PC-9 (cell line): ENCODE measurements at places on chromosomes 4 and X. TPM values are rescaled to one million over a fixed set of nuclear protein-coding genes. Genes with fewer than 3 reads are reported as not detected.

DNA sequence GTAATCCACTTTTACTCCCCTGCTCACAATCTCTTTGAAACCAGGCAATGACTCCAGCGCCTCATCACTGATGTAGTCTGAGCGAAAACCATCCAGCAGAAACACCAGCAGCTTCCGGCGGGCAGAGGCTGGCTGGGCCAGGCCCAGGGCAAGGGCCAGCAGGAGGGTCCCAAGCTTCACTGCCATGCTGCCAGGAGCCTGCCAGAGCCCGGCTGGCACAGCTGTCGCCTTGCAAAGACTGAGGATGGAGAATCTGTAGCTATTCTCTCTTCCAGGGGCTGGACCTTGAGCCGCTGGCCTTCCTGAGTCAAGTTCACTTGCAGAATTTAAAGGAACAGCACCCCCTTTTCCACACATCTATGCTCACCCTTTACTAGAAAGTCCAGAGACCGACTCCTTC lies at the start of gene ENPP6:
TSS of gene ENPP6 (minus strand) at position 240 of the 400 bp plus-strand sequence. CDS start at position 186, 54 bp downstream.
- no peak for DNase-seq

DNA sequence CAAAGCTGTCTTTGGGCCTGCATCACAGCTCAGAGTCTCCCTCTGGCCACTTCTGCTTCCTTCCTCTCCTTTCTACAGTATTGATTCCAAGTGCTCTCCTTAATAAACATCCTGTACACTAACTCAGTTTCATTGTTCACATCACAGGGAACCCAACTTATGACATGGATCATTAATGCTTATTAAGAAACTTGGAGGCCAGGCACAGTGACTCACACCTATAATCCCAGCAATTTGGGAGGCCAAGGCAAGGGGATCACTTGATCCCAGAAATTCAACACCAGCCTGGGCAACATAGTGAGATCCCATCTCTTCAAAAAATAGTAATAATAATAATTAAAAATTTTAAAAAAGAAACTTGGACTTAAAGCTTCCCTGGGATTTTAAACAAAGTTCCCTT lies 89.2 kb upstream of the EFHC2 start:
- DNase-seq = no peak

DNA sequence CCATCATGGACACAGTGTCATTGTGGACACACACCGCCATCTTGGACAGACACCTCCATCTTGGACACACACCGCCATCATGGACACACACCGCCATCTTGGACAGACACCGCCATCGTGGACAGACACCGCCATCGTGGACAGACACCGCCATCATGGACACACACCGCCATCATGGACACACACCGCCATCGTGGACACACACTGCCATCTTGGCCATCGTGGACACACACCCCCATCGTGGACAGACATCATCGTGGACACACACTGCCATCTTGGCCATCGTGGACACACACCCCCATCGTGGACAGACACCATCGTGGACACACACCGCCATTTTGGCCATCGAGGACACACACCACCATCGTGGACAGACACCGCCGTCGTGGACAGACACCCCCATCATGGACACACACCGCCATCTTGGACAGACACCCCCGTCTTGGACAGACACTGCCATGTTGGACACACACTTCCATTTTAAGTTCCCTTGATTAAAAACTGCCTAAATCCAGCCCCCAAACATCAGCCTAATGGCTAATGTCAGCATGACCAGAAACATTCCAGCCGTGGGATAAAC lies 9.1 kb downstream of the ASMTL start:
- no peak for DNase-seq

Gene ERVMER34-1
- 0.73 and 0.92 TPM in 2 replicates for total RNA-seq

- DNase-seq = no peak
Measured at GRCh38 chr4:121280425-121280824, 100.4 kb downstream of the QRFPR start.
